ENCODE measurements at places on chromosomes 1 and 21. TPM values are rescaled to one million over a fixed set of nuclear protein-coding genes. Genes with fewer than 3 reads are reported as not detected.

DNA sequence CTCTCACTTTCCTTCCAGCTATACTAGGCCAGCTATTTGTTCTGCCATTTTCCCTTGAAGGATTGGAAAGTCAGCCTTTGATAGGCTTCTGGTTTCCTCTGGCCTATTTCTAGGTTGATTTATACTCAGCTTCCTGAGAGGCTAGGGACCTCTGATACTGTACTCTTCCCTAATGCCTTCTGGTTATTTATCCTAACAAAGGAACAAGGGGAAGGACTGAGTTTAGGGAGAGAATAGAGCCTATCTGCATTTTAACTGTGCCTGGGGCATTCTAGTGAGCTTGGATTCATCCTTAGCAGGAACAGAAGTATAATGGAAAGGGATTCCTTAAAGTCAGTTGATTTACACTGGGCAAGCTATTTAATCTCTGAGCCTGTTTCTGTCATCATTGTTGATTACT lies 11.8 kb upstream of the TMEM39B start:
- no peak overlapping the region for H3K4me3 ChIP-seq
- peak overlapping the region; percentile 55 for H3K27ac ChIP-seq
- peaks cover 7% of the 10 kb centered on the region for H3K4me1 ChIP-seq

DNA sequence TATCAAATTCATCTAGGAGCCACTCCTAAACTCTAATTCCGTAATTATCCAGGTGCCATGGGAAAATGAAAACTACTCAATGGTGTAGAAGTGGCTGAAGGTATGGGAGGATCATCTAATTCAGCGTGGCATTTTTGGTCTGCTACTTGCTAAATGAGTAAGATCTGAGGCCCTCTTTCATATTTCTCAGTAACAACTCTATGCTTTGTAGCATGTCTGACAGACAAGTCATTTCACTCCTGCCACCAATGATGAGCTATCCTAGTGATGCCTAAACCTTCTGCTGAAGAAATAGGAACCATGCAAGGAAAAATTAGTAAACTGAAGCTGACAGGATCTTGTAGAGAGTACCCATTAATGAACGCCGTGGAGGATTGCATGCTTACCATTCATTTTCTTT lies 145.3 kb downstream of the NTNG1 start:
- no peaks in the 10 kb centered on the region for H3K4me1 ChIP-seq
- no peaks in the 10 kb centered on the region for H3K36me3 ChIP-seq
- no peak overlapping the region for H3K4me3 ChIP-seq
- H3K27ac ChIP-seq: no peak overlapping the region
- no peaks in the 10 kb centered on the region for H3K27me3 ChIP-seq
- DNase-seq: no peak

DNA sequence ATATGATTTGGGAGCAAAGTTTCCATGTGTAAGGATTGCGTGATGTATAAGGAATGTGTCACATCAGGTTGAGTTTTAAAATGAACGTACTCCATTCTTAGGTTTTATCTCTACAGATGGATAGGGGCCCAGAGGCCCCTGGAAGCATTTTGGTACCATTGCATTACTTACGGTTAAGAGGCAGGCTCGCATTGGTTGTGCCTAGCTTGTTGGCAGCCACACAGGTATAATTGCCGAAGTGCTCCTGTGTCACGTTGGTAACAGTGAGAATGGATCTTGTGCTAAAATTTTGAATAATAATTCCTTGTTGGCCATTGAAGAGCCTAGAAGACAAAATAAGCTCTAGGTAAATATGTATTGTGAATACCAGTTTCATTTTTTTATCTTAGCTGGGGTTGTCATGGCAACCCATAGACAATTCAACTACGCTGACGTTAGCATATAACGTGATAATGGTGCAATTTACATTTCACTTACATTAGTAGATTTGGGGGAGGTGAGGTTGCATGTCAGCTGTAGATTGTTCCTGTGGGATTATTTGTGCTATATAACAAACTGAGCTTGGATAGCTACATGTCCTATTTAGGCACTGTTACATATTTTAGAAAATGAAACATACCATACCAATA lies 511.9 kb upstream of the ZRANB2 start:
- no peak overlapping the region for H3K27ac ChIP-seq
- H3K36me3 ChIP-seq: no peaks in the 10 kb centered on the region
- no peak for DNase-seq
- no peaks in the 10 kb centered on the region for H3K27me3 ChIP-seq
- H3K4me3 ChIP-seq: no peak overlapping the region

DNA sequence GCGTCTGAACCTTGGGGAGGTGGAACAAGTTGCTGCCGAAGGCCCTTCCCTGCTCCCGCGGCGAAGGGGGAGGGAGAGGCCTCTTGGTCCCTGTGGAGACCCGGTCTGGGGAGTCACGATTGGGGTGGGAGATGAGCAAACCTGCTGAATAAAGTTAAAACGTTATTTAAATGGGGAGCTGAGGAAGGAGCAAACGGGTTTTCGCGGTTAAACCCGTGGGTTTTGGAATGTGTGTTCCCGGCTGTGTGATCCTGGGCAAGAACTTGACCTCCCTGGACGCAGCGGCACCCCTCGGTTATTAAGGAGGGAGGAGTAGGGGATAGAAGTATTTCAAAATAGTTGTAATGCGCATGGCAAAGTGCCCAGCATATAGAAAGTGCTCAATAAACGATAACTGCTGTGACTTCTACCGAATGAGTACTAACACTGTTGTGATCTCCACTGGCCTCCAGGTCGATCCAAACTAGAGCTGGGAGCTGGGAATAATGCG lies 3.4 kb downstream of the FAM110D start:
- no peak overlapping the region for H3K27ac ChIP-seq
- no peak for DNase-seq
- H3K27me3 ChIP-seq: peaks cover 25% of the 10 kb centered on the region
- H3K36me3 ChIP-seq: no peaks in the 10 kb centered on the region

- no peak overlapping the region for H3K4me3 ChIP-seq
- H3K36me3 ChIP-seq: peaks cover 30% of the 10 kb centered on the region
- H3K4me1 ChIP-seq: peaks cover 41% of the 10 kb centered on the region
- H3K27ac ChIP-seq: peak overlapping the region; percentile 28
- no peaks in the 10 kb centered on the region for H3K27me3 ChIP-seq
Measured at GRCh38 chr1:36166938-36167905, 11.3 kb downstream of the MAP7D1 start.

- H3K36me3 ChIP-seq: no peaks in the 10 kb centered on the region
- no peaks in the 10 kb centered on the region for H3K4me1 ChIP-seq
- no peak overlapping the region for H3K27ac ChIP-seq
- H3K27me3 ChIP-seq: peaks cover 3% of the 10 kb centered on the region
- no peak for DNase-seq
- H3K4me3 ChIP-seq: no peak overlapping the region
Measured at GRCh38 chr21:32064281-32064910, 191.6 kb downstream of the HUNK start.

DNA sequence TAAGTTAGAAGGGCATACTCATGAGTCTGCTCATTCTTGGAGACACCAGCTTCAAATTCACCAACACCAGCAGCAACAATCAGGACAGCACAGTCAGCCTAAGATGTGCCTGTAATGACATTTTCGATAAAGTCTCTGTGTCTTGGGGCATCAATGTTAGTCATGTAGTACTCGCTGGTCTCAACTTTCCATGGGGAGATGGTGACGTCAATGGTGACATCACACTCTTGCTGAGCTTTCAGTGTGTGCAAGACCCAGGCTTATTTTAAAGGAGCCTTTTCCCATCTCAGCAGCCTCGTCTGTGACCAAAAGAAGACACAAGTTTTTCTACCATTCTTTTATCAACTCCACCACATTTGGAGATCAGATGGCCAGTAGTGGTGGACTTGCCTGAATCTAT lies 75.5 kb downstream of the SERINC2 start:
- no peak overlapping the region for H3K4me3 ChIP-seq
- H3K36me3 ChIP-seq: no peaks in the 10 kb centered on the region
- H3K27me3 ChIP-seq: no peaks in the 10 kb centered on the region
- H3K27ac ChIP-seq: no peak overlapping the region
- H3K4me1 ChIP-seq: peaks cover 10% of the 10 kb centered on the region
- DNase-seq: no peak

Gene CD52
- total RNA-seq: 344 TPM

Gene SH2D2A
- 315 TPM for total RNA-seq
